ENCODE measurements at places on chromosomes 3 and 15.

DNA sequence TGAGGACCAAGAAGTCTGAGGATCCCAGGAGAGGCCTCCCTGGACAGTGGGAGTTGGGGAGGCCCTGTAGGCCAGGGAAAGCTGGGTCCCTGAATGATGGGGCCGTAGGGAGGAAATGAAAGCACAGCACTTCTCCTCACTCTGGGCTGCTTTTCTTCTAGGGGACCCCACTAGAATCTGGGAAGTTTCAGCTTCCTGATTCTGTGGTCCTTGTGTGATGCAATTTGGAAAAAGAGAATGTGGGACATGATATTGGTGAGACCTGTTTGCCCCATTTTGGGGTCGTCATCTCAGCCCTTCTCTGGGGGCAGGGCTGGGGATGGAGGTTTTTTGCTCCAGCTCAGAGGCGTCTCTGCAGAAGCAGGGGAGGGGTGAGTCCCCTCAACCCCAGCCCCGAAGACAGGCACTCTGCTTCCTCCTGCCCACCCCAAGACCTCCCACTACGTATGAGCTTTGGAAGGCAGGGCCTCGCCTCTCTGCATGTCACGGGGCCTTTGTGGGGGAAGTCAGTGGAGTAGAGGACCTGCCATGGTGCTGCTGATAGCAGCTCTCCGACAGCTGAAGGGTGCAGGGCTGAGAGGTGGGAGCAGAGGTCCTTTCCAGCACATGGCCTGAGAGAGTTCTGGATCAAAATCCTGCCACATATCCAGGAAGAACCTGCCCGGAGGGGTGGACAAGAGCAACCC is 1.5 kb upstream of the SNX22 start:
- H3K4me1 ChIP-seq: peaks cover 19% of the 10 kb centered on the region
- H3K36me3 ChIP-seq: no peaks in the 10 kb centered on the region
- no peak overlapping the region for H3K27ac ChIP-seq
- H3K4me3 ChIP-seq: no peak overlapping the region

GRCh38 chr15:53573091-53573490 is 186.4 kb downstream of the WDR72 start:
- DNase-seq: no peak
- no peaks in the 10 kb centered on the region for H3K27me3 ChIP-seq

DNA sequence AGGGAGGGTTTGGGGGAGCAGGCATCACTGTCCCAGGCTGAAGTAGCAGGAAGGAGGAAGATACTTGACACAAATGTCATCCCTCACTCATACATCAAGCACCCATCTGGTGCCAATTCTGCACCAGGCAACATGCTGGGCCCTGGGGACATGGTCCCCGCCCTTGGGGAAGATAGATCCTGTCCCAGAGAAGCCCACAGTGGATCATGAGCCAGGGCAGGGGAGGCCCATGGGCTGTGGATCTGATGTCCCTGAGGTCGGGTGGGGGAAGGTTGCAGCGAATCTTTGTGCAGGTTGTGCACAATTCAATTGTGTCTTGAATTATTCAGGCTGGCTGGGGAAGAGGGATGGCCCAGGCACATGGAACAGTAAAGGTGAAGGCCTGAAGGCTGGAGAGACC is 6.4 kb upstream of the CCDC33 start:
- no peak overlapping the region for H3K27ac ChIP-seq
- DNase-seq: no peak
- H3K36me3 ChIP-seq: no peaks in the 10 kb centered on the region
- no peak overlapping the region for H3K4me3 ChIP-seq

GRCh38 chr15:24856397-24857390 is 98.1 kb upstream of the SNRPN start:
- DNase-seq: peak; percentile 87
- no peak overlapping the region for H3K4me3 ChIP-seq
- no peaks in the 10 kb centered on the region for H3K4me1 ChIP-seq
- H3K27ac ChIP-seq: no peak overlapping the region
